ENCODE measurements at places on chromosomes 5 and 9.

DNA sequence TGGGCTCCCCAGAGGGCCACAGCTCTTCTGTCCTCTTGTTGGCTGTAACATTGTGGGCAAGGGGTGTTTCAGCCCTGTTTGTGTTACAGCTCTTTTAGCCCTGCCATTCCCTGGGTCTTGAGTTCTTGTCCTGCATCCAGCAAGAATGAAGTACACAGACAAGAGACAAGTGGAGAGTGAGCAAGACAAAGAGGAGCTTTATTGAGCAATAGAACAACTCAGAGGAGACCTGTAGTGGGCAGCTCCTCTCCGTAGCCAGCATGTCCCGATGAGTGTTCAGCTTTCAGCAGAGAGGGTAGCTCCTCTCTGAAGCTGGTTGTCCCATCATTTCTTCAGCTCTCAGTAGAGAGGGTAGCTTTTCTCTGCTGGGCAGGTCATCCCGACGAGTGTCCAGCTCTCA, 22.9 kb downstream of the JMY start:
- DNase-seq, result no peak

- no peak for DNase-seq
These were observed 44.3 kb upstream of the ZBED3 start for GRCh38 chr5:77131361-77131760.

- no peak for DNase-seq
These were observed 87.4 kb downstream of the SGCD start for GRCh38 chr5:156414391-156414790.

DNA sequence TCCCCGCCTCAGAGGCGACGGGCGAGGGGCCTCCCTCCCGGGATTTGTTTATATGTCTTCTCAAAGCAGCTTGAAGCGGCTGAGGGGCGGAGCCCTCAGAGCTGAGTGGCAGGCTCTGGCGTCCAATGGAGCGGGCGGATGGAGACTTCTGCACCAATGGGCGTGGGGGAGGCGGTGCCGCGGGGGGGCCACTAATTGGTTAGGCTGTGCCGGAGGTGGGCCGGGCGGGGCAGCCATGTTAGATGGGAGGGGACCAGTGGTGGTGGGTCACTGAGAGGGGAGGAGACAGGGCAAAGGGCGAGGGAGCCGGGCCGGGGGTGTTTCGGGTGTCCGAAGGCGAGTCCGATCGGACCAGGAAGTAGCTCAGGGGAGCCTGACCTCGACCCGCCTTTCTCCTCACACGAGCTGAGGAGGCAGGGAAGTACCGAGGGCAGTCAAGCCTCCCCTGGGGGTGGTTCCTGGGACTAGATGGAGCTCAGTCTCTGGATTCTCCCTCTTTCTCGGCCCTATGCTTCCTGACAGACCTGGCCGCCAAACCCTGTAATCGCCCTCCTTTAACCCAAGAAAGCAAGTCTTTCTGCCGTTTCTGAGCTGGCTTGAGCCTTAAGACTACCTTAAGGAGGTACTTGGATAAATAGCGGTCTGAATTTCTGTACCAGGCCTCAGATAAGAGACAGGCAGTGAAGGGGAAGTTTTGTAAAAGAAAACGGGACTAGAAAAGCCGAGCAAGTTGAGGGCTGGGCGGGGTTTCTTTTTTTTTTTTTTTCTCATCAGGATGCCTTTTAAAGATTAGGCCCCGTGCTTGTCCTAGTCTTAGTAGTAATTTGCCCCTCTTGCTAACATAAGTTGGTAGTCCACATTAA, 1.1 kb downstream of the CREBRF start:
- DNase-seq, result peak; percentile 94

DNA sequence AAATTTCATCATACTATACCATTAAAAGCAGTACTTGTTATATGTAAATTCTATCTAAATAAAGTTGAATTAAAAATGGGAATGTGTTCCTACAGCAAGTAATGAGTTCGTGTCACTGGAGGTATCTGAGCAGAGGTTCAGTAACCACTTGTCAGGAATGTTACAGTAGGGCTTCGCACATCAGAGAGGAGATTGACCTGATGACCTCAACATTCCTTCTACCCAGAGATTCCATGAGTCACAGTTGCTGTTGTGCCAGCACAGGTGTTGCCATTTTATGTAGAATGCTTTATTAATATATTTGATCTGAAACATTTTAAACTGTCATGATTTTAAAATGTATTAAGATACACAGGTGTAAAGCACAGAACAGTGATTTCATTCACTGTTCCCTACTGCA, 60.3 kb downstream of the STX17 start:
- no peak for DNase-seq

- DNase-seq, result no peak
These were observed 88.7 kb upstream of the CDH6 start for GRCh38 chr5:31104775-31105174.

- no peak for DNase-seq
These were observed 2051.0 kb downstream of the EFNA5 start for GRCh38 chr5:105619725-105620124.

- no peak for DNase-seq
These were observed 10.5 kb upstream of the NR4A3 start for GRCh38 chr9:99811172-99811571.

- DNase-seq, result no peak
These were observed 313.6 kb upstream of the CDH6 start for GRCh38 chr5:30879887-30880286.

- no peak for DNase-seq
These were observed 184.5 kb upstream of the PAPPA start for GRCh38 chr9:115969096-115969495.

DNA sequence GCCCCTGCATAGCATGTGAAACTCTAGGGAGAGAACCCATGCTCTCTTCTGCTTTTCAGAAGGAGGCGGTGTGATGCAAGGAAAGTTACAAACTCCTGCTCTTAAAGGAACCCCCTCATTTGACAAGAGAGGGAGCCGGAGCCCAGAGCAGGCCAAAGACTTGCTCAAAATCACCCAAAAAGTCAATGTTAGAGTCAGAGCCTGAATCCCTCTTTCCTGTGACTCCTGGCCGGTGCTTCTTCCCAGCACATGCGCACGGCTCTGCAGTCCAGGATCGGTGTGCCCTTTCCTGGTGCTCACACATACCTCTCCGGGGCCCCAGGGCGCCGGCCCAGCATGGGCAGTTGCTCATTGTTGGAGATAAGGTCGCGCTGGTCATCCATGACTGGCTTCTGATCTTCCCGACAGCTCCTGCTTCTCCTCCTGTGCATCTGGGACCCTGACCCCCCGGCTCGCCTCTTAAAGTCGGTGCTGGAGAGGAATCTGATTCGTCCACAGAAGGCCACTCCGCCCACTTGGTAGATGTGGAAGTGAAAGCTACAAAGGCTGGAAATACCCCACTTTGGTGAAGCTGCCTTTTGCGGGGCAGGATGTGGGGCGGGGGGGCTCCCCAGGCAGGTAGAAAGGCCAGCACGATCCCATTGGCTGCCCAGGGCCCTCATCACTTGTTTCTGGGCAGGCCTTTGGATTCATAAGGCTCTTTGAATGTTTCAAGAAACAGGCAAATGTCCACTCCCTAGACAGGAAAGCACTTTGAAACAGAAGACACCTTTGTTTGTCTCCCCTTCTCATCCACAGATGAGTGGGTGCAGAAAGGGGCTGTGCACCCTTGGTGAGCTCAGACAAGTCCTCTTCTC, at the start of gene CD74:
TSS of gene CD74 (minus strand) at position 592 of the 857 bp plus-strand sequence. CDS start at position 431, 161 bp downstream.
- DNase-seq, result peak; percentile 73

DNA sequence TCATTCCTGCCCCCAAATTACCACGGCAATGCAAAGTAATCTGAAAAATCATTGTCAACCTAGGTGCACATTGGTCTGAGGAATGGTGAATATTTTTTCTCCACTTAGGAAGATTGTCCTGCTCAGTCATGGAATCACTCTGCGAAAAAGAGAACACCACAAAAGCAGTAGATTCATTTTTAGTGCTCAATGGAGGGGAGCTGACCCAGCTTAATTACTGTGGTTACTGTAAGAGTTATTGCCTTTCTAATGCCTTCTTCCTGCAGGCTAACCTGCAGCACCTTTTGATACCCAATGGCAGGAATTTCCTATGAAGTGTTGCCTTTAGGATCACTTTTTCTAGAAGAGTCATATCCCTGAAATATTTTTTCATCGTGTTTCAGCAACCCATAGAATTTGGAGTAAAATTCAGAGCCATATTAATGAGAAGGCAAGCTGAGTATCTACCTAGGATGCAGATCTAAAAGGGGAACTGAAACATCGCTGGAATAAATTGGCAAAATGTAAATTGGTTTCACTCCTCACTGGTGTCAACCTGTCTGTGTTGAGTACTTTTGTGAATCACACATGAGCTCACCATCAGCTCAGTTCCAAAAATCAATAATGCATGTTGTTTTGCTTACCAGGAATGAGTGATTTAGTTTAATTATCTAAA, 464.5 kb downstream of the CSNK1G3 start:
- no peak for DNase-seq

- DNase-seq, result no peak
These were observed 5.7 kb downstream of the CCDC69 start for GRCh38 chr5:151218177-151218576.

DNA sequence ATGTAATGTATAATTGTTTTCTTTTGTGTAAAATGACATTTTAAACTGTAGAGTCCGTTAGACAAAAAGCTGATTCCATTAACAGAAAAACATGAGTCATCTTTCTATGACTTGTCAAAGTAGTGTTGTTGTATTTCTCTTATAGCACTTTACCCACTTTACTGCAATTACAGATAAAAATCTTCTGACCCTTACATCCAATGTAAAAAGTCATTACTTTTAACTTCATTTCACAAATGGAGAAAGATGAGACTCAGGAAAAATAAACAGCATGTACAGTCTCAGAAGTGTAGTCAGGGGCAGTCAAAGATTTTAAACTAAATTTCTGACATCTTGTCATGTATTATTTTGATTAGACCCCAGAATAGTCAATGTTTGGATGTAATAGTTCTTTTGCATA, 146.6 kb downstream of the CTNND2 start:
- no peak for DNase-seq

- DNase-seq, result no peak
These were observed 16.7 kb downstream of the COL15A1 start for GRCh38 chr9:98960409-98960808.

GRCh38 chr5:33649549-33650482, 209.1 kb downstream of the TARS1 start:
- no peak for DNase-seq

DNA sequence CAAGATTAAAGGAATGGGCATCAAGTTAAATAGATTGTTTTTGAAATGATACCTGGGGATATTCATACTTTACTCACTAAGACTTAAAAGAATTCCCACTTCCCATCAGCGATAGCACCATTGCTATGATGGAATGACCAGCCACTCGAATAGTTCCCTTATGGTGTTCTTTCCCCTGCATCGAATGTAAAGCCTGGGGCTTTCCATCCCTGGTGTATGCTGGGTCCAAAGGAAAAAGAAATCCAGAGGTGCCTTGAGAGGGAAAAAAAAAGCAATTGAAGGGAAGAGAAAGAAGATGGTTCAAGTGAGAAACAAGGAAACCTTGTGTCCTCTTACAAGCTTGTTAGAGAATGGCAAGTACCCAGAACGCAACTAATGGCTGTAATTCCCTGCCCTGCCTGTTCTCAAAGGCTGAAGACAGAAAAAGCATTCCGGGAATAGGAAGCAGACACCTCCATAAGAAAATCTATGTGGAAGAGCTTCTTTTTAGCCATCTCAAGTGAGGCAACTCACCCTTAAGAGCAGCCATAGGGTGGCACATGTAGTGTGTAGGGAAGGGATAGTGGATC, 351.1 kb upstream of the DAB2 start:
- no peak for DNase-seq

- no peak for DNase-seq
These were observed 222.3 kb downstream of the DMRT2 start for GRCh38 chr9:1272488-1272887.

- DNase-seq, result no peak
These were observed 74.2 kb downstream of the ST8SIA4 start for GRCh38 chr5:100828898-100829356.

DNA sequence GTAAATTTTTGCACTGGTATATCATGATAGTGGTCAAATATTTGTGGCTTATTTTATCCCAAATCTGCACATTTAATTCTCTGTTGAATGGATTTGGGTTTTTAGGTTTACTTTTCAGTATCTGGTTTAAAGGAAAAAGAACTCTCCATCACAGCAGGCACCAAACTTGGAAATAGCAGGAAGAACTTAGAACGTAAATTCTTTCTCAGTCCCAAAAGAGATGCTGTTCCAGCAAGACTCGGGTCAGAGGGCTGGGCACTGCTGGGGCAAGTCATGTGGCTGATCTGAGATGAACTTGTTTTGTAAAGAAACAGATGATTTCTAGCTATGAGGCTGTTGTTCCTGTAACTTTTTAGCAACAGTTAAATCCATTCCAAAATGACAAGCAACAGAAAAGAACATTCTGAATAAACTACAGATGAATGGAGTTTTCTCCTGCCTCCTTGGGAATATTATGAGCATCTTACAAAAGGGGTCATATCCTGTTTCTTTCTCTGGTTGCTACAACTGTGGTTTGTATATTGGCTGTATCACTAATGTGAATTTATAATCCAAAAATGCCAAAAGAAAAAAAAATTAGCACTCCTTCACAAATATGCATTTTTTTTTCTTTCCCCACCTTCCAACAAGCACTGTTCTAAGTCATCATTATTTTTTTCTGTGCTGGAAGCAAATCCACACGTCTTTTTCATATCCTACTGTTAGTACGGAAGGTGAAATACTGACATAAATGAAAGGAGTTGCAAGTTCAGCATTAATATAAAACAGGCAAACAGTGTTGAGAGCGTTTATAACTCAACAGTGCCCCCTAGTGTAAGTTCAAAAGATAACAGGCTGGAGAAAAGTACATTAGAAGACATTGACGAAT, 31.1 kb downstream of the OR2K2 start:
- DNase-seq, result no peak

- DNase-seq, result no peak
These were observed 3.7 kb downstream of the NDUFAF2 start for GRCh38 chr5:60948738-60949137.

DNA sequence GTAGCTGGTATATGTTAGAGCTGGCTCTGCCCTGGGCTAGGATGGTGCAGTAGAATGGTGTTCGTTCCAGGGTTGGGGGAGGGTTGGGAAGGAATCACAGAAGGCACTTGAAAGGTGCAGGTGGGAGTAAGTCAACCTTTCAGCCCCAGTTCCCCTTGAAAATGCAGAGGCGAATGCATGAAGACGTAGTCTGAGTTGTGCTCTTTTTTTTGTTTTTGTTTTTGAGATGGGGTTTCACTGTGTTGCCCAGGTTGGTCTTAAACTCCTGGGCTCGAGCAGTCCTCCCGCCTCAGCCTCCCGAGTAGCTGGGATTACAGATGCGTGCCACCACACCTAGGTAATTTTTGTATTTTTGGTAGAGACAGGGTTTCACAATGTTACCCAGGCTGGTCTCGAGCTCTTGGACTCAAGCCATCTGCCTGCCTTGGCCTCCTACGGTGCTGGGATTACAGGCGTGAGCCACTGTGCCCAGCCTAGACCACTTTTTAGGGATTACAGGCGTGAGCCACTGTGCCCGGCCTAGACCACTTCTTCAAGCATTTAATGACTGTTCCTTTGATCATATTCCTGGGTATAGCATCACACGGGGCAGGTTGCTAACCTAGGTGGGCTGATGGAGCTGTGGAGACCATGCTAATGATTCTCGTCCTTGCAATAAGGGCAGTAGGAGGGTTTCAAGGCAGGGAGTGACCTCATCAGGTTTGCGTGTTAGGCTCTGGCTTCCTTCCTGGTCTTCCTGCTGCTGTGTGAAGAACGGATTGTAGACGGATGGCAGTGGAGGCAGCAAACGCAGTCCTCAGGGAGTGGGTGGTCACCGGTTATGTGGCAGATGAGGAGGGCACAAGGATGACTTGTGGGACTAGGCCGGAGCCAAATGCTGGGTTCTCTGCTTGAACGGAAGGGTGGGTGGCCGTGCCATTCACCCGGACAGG, 13.7 kb downstream of the EHMT1 start:
- no peak for DNase-seq
